Naive thymus-derived CD8-positive, alpha-beta T cell (primary cell): ENCODE measurements at places on chromosomes 5 and 9.

DNA sequence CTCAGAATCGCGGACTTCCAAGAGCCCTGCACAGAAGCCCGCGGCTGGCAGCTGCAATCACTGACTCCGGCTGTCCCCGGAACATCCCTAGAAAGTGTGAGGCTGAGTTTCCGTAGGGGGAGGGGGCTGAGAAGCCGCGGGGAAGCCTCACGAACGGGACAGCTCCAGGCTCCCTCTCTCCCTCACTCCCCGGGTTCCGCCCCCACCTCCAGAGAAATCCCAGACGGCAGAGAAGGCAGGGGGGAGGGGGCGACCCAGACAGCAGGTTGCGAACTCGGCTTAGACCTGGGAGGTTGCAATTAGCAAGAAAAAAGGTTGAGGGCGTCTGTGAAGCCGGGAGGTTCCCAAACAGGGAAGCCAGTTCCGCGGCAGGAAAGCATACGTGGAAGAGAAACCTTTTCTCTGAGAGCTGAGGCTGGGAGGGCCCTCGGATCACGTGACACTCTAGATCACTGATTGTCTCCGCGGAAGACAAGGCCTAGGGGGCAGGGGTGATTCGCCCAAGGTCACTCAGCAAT lies 73.8 kb upstream of the CPLX2 start:
- H3K4me3 ChIP-seq = peak overlapping the region; percentile 10
- no peak overlapping the region for H3K27ac ChIP-seq
- H3K4me1 ChIP-seq = peaks cover 12% of the 10 kb centered on the region
- H3K36me3 ChIP-seq = peaks cover 8% of the 10 kb centered on the region
- H3K27me3 ChIP-seq = peaks cover 36% of the 10 kb centered on the region

- no peak overlapping the region for H3K27ac ChIP-seq
- H3K36me3 ChIP-seq = peaks cover 25% of the 10 kb centered on the region
- no peak for DNase-seq
- H3K27me3 ChIP-seq = no peaks in the 10 kb centered on the region
These were observed 94.3 kb downstream of the MVB12B start for GRCh38 chr9:126420643-126421564.

- H3K27ac ChIP-seq = no peak overlapping the region
- H3K4me1 ChIP-seq = no peaks in the 10 kb centered on the region
These were observed 435.6 kb downstream of the EFNA5 start for GRCh38 chr5:107235167-107235566.

- no peaks in the 10 kb centered on the region for H3K4me1 ChIP-seq
- H3K27ac ChIP-seq = no peak overlapping the region
- H3K36me3 ChIP-seq = peaks cover 4% of the 10 kb centered on the region
- H3K27me3 ChIP-seq = no peaks in the 10 kb centered on the region
These were observed 167.8 kb downstream of the PAM start for GRCh38 chr5:102922799-102923477.

DNA sequence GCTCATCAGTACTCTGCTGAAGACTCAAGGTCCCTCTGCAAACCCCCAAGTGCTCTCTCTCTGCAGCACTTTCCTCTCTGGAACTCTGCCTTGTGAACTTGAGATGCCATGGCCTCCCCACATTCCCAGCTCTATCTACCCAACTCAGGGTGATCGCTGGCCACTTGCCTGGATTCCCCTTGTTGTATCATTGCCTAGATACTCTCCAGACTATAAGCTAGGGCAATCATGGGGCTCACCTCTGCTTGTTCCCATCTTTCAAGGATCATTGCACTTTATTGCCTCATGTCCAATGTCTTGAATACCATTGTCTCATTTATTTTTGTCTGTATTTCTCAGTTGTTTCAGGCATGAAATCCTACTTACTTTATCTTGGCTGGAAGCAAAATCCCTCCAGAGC lies 144.1 kb downstream of the PLPPR1 start:
- no peak overlapping the region for H3K27ac ChIP-seq
- H3K27me3 ChIP-seq = peaks cover 6% of the 10 kb centered on the region
- no peaks in the 10 kb centered on the region for H3K36me3 ChIP-seq
- DNase-seq = no peak
- no peak overlapping the region for H3K4me3 ChIP-seq
- no peaks in the 10 kb centered on the region for H3K4me1 ChIP-seq

- H3K27ac ChIP-seq = no peak overlapping the region
- H3K4me3 ChIP-seq = no peak overlapping the region
- no peaks in the 10 kb centered on the region for H3K36me3 ChIP-seq
- peaks cover 3% of the 10 kb centered on the region for H3K4me1 ChIP-seq
- DNase-seq = no peak
These were observed 190.5 kb downstream of the AOPEP start for GRCh38 chr9:94916956-94917355.

DNA sequence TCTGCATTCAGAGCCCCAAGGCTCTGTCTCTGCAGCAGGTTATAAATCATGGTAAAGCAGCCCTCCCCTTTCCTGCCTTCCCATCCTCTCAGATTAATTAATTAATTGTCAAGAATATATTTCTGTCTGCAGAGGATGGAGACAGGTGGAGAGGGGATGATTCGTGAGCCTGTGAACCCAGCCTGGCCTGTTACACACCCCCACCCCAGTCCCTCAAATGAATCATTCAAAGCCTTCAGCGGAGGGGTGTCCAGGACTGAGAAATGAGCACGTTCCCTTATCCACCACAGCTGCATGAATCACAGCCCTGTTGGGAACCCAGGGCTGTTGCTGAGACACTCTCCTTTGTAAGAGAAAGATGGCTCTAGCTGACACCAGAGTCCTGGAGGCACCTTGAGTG lies 56.0 kb downstream of the NIPAL4 start:
- H3K27me3 ChIP-seq = no peaks in the 10 kb centered on the region
- no peak overlapping the region for H3K27ac ChIP-seq
- peaks cover 10% of the 10 kb centered on the region for H3K4me1 ChIP-seq
- DNase-seq = no peak
- H3K4me3 ChIP-seq = no peak overlapping the region

DNA sequence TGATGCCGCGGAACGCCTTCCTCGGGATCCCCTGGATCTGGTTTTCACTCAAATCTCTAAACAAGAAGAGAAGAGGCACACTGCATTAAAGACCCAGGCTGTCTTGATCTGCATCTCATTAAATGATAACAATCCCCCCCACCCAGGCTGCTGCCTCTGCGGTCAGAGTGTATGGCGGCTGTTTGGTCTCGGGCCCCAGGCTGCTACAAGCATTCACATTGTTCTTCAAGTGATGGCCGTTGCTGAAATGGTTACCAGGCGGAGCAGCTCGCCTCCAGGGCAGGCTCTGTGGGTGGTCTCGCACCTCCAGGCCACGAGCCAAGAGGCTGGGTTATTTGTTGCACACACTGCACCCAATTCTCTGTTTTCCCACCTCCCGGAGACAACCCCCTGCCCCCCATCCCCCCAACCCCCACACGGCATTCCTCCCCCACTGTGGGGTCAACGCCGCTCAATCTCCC lies 304.1 kb upstream of the PANK3 start:
- no peak overlapping the region for H3K4me3 ChIP-seq
- no peaks in the 10 kb centered on the region for H3K27me3 ChIP-seq
- H3K27ac ChIP-seq = no peak overlapping the region
- H3K36me3 ChIP-seq = no peaks in the 10 kb centered on the region
- no peak for DNase-seq
- H3K4me1 ChIP-seq = no peaks in the 10 kb centered on the region

GRCh38 chr5:34475249-34475966 lies 180.7 kb upstream of the RAI14 start:
- no peaks in the 10 kb centered on the region for H3K36me3 ChIP-seq
- DNase-seq = no peak
- H3K27me3 ChIP-seq = peaks cover 32% of the 10 kb centered on the region
- no peak overlapping the region for H3K4me3 ChIP-seq

GRCh38 chr9:134083451-134083850 lies 15.6 kb upstream of the BRD3 start:
- H3K27ac ChIP-seq = no peak overlapping the region
- H3K4me3 ChIP-seq = no peak overlapping the region
- DNase-seq = no peak
- H3K4me1 ChIP-seq = no peaks in the 10 kb centered on the region
- no peaks in the 10 kb centered on the region for H3K27me3 ChIP-seq

GRCh38 chr5:34460496-34460895 lies 195.6 kb upstream of the RAI14 start:
- no peaks in the 10 kb centered on the region for H3K36me3 ChIP-seq
- H3K27ac ChIP-seq = no peak overlapping the region
- H3K4me1 ChIP-seq = peaks cover 1% of the 10 kb centered on the region
- no peak overlapping the region for H3K4me3 ChIP-seq
- peaks cover 4% of the 10 kb centered on the region for H3K27me3 ChIP-seq

GRCh38 chr5:127813633-127814587 lies 110.7 kb downstream of the CCDC192 start:
- no peak overlapping the region for H3K4me3 ChIP-seq
- peak overlapping the region; percentile 13 for H3K27ac ChIP-seq
- H3K36me3 ChIP-seq = no peaks in the 10 kb centered on the region
- H3K27me3 ChIP-seq = peaks cover 14% of the 10 kb centered on the region
- no peaks in the 10 kb centered on the region for H3K4me1 ChIP-seq

DNA sequence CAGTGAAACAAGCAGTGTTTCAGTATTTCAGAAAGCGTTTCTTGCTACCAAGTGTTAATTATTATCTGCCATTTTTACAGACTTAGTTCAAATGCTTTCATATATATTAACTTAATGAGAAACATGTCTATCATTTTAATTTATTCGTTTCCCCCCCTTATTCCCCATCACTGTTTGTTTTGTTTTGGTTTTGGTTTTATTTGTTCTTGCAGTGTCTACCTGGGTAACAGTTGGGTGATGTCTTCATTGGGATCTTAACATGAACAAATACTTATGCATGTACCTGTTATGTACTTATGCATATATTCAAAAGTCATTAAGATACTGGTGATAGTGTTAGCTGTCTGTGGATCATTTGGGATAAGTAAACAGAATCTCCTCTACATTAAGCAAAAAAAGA lies 108.0 kb downstream of the CDC42SE2 start:
- no peaks in the 10 kb centered on the region for H3K27me3 ChIP-seq
- H3K4me3 ChIP-seq = no peak overlapping the region
- peaks cover 66% of the 10 kb centered on the region for H3K36me3 ChIP-seq
- DNase-seq = no peak
- H3K27ac ChIP-seq = peak overlapping the region; percentile 91

GRCh38 chr5:133273661-133274596 lies 222.1 kb downstream of the HSPA4 start:
- no peak overlapping the region for H3K4me3 ChIP-seq
- no peak for DNase-seq
- no peaks in the 10 kb centered on the region for H3K36me3 ChIP-seq

GRCh38 chr9:137088121-137088520 lies 1.3 kb downstream of the MAN1B1 start:
- H3K4me1 ChIP-seq = peaks cover 21% of the 10 kb centered on the region
- H3K27me3 ChIP-seq = no peaks in the 10 kb centered on the region
- peak overlapping the region; percentile 91 for H3K27ac ChIP-seq
- DNase-seq = no peak
- H3K4me3 ChIP-seq = peak overlapping the region; percentile 90
- H3K36me3 ChIP-seq = peaks cover 39% of the 10 kb centered on the region

- no peaks in the 10 kb centered on the region for H3K36me3 ChIP-seq
- no peak overlapping the region for H3K27ac ChIP-seq
- H3K4me3 ChIP-seq = no peak overlapping the region
These were observed 10.4 kb downstream of the C9orf152 start for GRCh38 chr9:110197330-110198187.

GRCh38 chr9:4894076-4894475 lies 91.0 kb upstream of the JAK2 start:
- no peaks in the 10 kb centered on the region for H3K27me3 ChIP-seq
- DNase-seq = no peak
- H3K4me3 ChIP-seq = no peak overlapping the region
- no peaks in the 10 kb centered on the region for H3K4me1 ChIP-seq

- H3K4me3 ChIP-seq = no peak overlapping the region
- no peak for DNase-seq
- H3K36me3 ChIP-seq = no peaks in the 10 kb centered on the region
- H3K27me3 ChIP-seq = peaks cover 18% of the 10 kb centered on the region
- H3K27ac ChIP-seq = no peak overlapping the region
These were observed 8.3 kb upstream of the FER start for GRCh38 chr5:108739376-108739775.

DNA sequence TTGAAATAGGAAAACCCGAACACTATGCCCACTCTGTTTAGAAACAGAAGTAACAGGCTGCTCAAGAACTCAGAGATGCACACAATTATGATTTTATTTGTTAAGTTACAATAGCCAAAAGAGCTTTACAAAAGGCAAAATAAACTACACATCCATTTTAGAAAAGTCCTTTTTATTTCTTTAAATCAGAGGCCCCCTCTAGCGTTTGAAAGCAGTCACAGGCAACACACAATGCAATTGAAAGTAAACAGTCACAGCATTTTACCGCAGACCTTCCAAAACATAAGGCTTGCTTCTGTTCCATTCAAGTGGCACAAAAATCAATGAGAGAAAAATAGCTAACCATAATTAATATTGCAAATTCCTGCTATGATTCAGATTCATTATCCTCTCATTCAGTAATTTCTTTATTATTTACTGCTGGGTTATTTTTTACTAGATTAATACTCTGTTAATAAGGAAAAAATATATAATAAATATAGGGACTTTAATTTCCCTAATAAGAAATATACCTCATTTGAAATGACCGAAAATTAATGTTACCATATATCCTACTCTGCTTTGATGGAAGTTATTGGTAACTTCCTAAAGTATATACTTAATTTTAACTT lies 78.3 kb downstream of the CEP120 start:
- H3K4me1 ChIP-seq = no peaks in the 10 kb centered on the region
- no peak for DNase-seq
- H3K27ac ChIP-seq = no peak overlapping the region
- H3K27me3 ChIP-seq = no peaks in the 10 kb centered on the region
- no peaks in the 10 kb centered on the region for H3K36me3 ChIP-seq

- H3K4me1 ChIP-seq = no peaks in the 10 kb centered on the region
- peaks cover 66% of the 10 kb centered on the region for H3K36me3 ChIP-seq
- no peaks in the 10 kb centered on the region for H3K27me3 ChIP-seq
- DNase-seq = no peak
- H3K4me3 ChIP-seq = no peak overlapping the region
These were observed 23.8 kb upstream of the CAMLG start for GRCh38 chr5:134714541-134714940.

- no peak overlapping the region for H3K27ac ChIP-seq
- H3K4me1 ChIP-seq = no peaks in the 10 kb centered on the region
- H3K4me3 ChIP-seq = no peak overlapping the region
- no peaks in the 10 kb centered on the region for H3K36me3 ChIP-seq
These were observed 13.5 kb upstream of the MAMDC2 start for GRCh38 chr9:70030156-70030555.

DNA sequence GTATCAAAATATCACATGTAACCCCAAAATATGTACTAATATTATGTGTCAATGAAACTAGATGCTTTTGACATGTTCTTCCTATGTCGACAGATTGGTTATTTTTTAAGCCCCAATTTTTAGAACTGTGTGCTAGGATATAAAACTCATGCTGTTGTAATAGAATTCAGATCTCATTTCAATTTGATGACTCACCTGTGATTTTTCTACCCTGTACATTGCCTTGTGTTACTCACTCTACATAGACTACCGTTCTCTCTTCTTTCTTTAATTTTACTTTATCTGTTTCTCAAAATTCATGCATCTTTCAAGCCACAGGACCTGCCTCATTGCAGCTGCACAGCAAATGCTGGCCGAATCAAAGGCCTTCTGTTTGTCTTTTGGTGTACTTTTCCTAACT lies 284.5 kb downstream of the MAT2B start:
- no peaks in the 10 kb centered on the region for H3K27me3 ChIP-seq
- no peak overlapping the region for H3K4me3 ChIP-seq
- H3K4me1 ChIP-seq = no peaks in the 10 kb centered on the region
- H3K27ac ChIP-seq = no peak overlapping the region
- DNase-seq = no peak
